ENCODE measurements at places on chromosomes 13 and 19.

GRCh38 chr13:44763615-44764301 is 187.6 kb upstream of the TSC22D1 start:
- DNase-seq, result no peak

GRCh38 chr19:12199757-12200419 is 37.0 kb downstream of the ZNF136 start:
- no peak for DNase-seq

DNA sequence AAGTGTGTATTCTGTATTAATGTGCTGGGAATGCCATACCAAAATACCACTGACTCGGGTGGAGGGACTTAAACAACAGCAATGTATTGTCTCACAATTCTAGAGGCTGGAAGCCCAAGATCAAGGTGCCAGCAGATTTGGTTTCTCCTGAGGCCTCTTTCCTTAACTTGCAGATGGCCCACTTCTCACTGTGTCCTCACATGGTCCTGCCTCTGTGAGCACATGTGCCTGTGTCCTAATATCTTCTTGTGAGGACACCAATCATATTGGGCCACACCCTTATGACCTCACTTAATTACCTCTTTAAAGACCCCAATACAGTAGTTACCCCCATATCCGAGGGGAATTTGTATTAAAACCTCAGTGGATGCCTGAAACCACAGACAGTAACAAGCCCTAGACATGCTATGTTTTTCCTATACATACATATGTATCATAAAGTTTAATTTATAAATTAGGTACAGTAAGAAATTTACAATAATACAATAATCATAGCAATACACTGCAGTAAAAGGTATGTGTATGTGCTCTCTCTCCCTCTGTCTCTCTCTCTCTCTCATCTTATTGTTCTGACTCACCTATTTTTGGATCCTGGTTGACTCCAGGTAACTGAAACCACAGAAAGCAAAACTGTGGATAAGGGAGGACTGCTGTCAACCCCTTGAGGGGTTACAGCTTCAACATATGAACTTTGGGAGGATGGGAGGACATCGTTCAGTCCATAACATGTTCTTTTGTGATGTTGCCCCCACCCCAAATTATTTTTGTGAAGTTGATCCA is 174.3 kb downstream of the IRS2 start:
- no peak for DNase-seq

- DNase-seq, result no peak
Measured at GRCh38 chr13:28867564-28867963, 47.4 kb downstream of the MTUS2 start.

DNA sequence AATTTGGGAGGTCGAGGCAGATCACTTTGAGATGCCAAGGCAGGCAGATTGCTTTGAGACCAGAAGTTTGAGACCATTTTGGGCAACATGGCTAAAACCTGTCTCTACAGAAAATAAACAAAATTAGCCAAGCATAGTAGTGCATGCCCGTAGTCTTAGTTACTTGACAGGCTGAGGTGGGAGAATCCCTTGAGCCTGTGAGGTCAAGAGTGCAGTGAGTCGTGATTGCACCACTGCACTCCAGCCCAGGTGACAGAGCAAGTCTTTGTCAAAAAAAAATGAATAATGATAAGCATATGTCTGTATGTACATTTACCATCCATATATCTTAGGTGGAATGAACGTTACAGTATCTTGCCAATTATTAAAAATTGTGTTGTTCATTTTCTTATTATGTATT is 2447.7 kb downstream of the PCDH9 start:
- DNase-seq, result no peak

DNA sequence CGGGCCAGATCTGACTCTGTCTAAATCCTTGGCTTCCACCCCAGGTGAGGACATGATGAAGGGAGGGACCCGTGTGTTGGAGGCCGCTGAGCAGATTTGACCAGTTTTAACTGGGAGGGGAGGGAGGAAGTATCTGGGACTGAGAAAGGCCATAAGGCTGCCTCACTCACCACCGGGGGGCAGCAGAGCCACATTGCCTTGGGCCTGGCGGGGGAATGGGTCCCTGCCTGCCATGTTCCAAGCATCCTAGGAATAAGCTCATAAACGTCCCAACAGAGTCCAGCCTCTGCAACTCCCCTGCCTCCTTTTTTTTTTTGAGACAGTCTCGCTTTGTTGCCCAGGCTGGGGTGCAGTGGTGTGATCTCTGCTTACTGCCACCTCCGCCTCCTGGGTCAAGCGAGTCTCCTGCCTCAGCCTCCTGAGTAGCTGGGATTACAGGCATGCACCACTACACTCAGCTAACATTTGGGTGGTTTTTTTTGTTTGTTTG is 15.5 kb downstream of the MAST3 start:
- DNase-seq, result peak; percentile 87

- DNase-seq, result peak; percentile 68
Measured at GRCh38 chr19:54364775-54365257, at the start of gene LAIR1. TSS of gene LAIR1 (minus strand) at chr19:54364931. CDS start at chr19:54364804, 127 bp downstream.

DNA sequence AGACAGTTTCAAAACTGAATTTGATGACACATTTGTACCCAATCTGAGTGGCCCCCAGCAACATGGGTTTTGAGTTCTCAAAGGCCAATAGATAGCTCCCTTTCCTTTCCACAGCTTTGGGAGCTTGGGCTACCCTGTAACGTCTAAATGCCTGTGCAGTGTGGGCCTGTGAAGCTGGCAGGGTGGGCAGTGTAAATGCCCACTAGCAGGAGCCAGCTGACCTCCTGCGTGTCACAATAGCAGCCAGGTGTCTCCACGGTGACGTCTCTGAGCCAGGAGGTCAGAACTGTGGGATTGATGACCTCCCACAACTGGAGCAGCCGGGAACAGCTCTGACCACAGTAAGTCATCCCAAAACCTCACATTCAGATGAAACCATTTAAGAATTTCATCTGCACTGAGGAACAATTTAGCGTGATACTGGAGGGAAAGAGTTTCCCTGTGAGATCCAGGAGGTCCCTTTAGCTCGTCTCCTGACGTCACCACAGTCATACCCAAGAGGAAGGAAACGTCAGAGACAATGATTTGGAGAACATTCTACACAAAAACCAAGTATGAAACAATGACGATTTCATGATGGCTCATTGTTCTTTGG is at the start of gene IPO5:
Gene IPO5 (plus strand): TSS at position 300 of the 595 bp plus-strand sequence. CDS start 23,022 bp downstream, outside the sequence.
- DNase-seq, result no peak

DNA sequence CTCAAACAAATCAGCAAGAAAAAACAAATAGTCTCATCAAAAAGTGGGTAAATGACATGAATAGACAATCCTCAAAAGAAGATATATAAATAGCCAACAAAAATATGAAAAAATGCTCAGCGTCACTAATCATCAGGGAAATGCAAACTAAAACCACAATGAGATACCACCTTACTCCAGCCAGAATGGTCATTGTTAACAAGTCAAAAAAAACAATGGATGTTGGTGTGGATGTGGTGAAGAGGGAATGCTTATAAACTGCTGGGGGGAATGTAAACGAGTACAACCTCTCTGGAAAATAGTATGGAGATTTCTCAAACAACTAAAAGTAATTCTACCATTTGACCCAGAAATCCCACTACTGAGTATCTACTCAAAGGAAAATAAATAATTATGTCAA is 239.2 kb upstream of the RFC3 start:
- DNase-seq, result no peak

DNA sequence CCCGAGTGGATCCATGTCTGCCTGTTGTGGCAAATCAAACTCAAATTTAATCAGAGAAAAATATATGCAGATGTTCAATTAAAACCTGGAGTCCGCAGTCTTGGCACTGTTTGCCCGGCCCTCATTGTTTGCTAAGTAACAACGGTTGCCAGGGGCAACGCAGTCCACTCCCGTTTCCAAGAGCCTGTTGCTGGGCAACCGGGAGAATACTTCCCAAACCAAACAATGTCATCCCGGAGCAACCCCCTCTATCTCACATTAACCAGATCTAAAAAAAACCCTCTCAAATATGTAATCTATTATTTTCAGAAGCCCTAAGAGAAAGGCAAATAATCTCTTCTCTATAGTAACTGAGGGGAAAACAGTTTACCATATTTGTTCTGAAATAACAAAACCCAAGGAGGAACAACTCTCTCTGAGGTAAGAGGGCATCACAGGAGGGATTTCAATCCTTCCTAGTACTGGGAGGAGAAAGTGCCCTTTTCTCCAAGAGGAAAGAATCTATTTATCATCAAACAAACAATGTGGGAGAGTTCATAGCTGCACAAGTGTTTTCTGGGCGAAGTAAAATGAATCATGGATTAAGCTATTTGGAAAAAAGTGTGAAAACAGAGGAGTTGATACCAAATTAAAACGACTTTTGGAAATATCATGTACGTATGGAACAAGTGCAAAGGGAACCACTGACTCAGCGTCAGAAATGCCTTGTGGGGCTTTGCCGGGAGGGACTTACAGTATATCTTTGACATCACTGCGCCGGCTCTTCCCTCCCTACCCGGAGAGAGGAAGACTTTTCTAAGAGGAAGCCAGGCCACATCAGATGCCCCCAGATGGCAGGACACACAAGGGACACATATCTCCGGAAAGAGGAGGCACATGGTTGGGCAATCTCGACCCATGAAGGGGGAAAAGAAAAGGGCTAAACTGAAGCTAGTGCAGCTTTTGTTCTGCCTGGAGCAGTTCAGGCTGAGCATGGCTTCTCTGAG is 43.3 kb downstream of the RFX2 start:
- no peak for DNase-seq

Measured in stimulated activated naive CD8-positive, alpha-beta T cell treated with anti-CD3 and anti-CD28 coated beads, Interleukin-15, Interleukin-2, amounts not matched to agents 100 U/mL and 50 U/mL, for 24 hours (primary cell).